ENCODE measurements at places on chromosomes 3 and 15.

- DNase-seq: no peak
These were observed 14.7 kb downstream of the LIPC start for GRCh38 chr15:58446521-58446920.

- DNase-seq: no peak
These were observed 527.2 kb downstream of the FOXP1 start for GRCh38 chr3:71056327-71056726.

DNA sequence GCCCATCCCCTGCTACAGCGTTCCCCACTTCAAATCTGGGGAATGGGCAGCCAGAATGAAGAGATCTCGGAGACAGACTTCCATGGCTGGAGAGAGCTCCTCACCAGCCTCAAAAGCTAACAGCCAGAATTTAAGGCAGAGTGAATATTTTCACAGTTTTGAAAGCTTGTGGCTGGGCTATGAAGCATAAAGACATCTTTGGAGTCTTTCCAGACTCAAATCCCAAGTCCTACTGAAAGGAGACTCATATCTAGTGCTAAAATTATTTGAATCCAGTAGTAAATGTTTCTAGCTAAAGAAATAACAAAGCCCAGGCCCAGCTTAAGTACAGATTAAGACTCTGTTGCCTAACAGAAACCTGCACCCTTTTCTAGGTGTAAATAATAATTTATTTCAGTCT is 628.4 kb upstream of the ALCAM start:
- DNase-seq: no peak

DNA sequence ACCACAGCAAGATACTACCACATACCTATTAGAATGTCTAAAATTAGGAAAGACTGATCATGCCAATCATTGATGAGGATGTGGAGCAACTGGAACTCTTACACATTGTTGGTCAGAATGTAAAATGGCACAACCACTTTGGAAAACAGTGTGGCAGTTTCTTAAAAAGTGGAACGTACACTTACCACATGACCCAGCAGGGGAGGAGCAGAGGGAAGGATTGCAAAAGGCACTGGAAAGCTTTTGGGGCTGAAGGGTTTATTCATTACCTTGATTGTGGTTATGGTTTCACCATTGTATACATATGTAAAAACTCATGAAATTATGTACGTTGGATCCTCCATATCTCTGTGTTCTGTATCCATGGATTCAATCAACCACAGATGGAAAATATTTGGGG is 3.3 kb upstream of the EHD4 start:
- no peak for DNase-seq

- no peak for DNase-seq
These were observed 12.4 kb downstream of the ATR start for GRCh38 chr3:142566096-142566495.

GRCh38 chr3:140432229-140432669 is 245.6 kb upstream of the TRIM42 start:
- no peak for DNase-seq

- no peak for DNase-seq
These were observed 195.6 kb downstream of the ZBBX start for GRCh38 chr3:167184511-167184910.

GRCh38 chr3:182735672-182736071 is 57.6 kb upstream of the ATP11B start:
- DNase-seq: no peak

GRCh38 chr15:37093480-37094332 is 6.6 kb downstream of the MEIS2 start:
- DNase-seq: no peak

DNA sequence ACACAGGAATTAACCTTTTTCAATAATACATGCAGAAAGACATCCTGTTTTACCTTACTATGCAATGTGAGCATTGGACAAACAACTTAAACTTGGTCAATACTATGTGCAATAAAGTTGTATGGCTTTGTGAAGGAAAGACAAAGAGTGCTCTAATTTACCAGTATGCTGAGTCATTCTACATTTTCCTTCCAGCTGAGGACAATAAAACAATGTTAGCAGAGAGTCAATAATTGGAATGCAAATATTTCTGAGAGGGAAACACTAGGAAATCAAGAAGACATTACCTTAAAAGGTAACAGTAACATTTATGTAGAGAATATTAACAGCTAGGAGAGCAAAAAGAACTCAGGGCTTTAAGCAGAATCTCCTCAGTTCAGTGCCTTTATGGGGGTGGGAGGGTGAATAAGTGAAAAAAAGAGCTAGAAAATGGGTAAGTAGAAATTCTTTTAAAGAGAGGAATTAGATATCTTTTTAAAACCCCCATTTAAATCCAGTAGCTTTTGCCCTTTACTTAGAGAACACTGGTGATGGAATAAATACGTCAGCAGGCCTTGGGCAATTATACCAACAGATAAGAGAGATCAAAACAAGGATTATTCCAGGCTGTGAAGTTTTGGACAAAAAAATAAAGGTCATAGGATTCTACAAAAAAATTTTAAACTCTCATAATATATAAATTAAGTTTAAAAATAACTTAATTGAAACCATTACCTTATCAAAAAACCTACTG is 11.6 kb upstream of the HGD start:
- no peak for DNase-seq

DNA sequence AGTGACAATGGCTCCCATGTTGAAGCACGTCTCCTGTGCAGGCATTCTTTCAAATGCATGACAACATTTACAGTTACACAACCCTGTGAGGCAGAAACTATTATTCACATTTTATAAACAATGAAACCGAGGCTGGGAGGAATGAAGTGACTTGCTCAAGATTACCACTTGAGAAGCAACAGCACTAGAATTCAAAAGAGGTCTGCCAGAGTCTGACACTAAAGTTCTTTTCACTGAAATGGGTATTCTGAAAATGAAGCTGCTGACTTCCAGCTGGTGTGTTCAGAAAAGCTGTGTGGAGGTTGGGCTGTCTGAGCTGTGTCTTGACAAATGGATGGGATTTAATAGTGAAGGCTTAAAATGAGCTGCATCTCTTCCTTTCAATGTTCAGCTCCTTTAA is 104.4 kb downstream of the THSD4 start:
- DNase-seq: no peak

GRCh38 chr3:192875971-192876565 is 41.6 kb downstream of the MB21D2 start:
- DNase-seq: no peak

DNA sequence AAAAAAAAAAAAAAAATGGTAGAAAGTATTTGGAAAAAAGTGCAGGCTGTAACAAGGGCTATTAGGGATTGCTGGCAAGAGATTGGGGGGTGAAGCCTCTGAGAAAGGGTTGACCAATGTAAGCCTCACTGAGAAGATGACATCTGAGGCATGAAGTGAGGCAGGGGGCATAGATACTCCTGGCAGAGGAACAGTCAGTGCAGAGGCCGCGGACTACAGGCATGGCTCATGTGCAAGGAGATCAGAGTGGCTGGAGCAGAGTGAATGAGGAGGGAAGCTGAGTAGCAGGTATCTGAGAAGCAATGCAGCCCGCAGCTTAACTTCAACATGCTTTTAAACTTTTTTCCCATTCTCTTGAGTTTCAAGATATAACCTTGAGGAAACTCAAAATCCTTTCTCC is 5.4 kb downstream of the FBXL22 start:
- DNase-seq: no peak

GRCh38 chr15:39400821-39401550 is 179.9 kb upstream of the THBS1 start:
- no peak for DNase-seq

DNA sequence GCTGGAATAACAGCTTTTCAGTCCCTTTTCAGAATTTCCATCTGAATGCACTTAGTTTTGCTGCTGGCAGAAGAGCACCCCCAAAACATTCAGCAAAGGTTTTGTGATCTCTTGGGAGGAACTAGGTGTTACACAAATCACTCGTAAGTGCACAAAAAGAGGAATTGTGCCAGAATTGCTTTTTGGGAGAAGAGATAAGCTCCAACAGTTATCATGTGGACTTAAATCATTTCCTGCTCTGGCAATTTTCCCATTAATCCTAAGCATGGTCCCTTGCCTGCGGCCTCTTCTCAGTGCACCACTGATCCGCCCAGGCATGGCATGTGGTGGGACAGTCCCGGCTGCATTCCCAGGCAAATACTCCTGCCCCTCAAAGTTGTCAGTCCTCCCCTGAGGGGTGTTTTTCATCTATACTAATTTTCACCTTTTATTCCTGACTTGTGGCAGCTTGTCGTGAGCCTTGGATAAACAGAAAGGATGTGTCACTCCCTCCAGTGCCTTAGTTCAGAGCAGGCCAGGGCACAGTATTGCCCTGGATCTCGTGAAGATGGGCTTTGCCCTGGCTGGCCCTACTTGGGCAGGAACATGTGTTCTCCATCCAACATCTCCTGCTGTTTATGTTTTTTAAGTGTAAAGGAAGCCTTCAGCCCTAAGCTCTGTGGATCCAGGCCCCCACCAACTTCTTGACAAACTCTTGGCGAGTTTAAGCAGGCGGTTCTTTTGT is 44.6 kb upstream of the VILL start:
- no peak for DNase-seq

DNA sequence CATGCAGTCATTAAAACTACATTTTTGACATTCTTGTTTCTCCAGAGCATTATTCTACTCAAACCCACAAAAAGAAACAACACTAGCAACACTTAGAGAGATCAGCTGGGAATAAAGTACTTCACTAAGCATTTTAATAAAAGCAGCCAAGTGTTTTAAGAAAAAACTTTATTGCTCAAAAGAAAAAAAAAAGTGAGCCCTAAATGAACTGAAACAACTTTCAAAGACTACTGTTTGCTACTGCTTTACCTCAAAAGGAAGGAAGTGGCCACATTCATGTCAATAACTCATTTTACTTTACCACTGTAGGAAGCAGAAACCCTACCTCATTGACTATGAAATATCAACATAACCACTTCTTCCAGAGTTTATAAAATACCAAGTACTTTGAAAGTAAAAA is 91.3 kb downstream of the UACA start:
- no peak for DNase-seq

GRCh38 chr3:34727700-34728099 is 911.6 kb upstream of the ARPP21 start:
- DNase-seq: no peak

DNA sequence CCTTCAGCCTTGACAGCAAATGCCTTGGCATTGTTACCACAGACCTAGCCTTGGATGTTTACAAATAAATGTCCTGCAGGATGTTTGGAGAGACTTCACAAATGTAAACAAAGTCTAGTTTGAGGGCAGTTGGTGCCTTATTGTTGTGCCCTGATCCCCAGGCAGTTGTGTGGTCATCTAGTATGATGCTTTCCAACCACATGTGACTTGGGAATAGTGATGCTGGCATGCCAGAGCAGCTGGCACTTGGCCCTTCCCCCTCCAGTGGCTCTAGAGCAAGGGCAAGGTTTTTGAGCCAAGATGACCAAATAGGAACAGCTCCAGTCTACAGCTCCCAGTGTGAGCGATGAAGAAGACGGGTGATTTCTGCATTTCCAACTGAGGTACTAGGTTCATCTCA is 258.2 kb downstream of the ADAMTS17 start:
- no peak for DNase-seq

- DNase-seq: no peak
These were observed 10.8 kb downstream of the THRB start for GRCh38 chr3:24483873-24484272.

- no peak for DNase-seq
These were observed 86.6 kb downstream of the FNDC3B start for GRCh38 chr3:172125963-172126457.

DNA sequence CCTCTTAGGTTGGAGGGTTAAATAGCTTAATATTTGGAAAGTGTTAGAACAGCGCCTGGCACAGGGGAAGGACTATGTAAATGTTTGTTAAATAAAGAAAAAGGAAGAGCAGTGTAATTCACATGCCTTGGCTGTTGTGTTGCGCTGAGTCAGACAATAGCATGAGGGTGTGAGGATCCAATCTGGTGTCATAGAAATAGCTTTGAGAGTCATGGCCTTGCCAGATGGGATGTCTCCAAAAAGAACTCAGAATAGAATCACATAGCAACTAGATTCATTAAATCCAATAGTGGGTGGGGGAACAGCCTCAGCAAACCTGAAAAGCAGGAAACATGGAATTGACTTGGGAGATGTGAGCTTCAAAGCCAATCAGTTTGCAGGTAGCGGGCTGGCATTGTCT is 3.9 kb upstream of the RBSN start:
- DNase-seq: no peak
